ENCODE measurements at places on chromosomes 3 and 15.

GRCh38 chr15:39553947-39554693, 26.8 kb upstream of the THBS1 start:
- DNase-seq, result no peak

- DNase-seq, result no peak
Measured at GRCh38 chr3:117356091-117356705, 646.6 kb downstream of the TUSC7 start.

- DNase-seq, result peak; percentile 77
Measured at GRCh38 chr3:46006238-46007032, 10.8 kb upstream of the FYCO1 start.

GRCh38 chr3:118304557-118304956, 730.1 kb downstream of the IGSF11 start:
- DNase-seq, result no peak

DNA sequence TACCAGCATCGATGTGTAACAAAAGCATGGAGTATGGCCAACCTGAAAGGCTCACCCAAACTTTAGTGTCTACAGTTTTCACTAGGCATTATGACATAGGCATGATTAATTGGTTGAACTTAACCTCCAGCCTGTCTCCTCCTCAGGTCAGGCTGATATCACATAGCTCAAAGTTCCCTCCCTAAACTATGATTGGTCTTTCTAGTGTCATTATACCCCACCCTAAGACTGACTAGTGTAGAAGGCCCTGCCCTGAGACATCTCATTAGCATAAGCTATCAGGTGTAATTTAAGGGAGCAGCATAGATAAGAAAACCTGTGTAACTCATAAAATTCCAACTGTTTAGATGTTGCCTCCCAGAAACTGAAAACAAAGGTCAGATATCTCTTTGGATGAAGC, 195.2 kb downstream of the ALCAM start:
- no peak for DNase-seq

- DNase-seq, result no peak
Measured at GRCh38 chr15:61480863-61481262, 251.8 kb upstream of the RORA start.

DNA sequence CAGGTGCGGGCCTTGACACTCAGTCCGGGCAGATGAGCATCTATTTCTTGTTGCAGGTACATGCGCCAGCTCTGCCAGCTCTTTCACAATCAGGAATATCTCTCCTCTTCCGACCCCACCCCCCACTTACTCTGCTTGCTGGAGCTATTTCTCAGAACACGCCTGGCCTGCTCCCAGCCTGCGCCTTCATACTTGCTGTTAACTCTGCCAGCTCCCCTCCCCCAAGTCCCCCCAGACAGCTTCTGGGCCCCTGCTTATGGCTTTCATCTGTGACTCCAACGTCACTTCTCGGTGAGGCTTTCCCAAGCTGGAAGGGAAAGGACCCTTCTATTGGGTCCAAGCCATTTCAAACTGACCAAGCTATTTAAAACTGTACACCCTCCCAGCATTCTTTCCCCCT, 15.2 kb downstream of the MAGEF1 start:
- no peak for DNase-seq

GRCh38 chr3:126616931-126617330, 38.0 kb downstream of the TXNRD3 start:
- DNase-seq, result peak; percentile 27

DNA sequence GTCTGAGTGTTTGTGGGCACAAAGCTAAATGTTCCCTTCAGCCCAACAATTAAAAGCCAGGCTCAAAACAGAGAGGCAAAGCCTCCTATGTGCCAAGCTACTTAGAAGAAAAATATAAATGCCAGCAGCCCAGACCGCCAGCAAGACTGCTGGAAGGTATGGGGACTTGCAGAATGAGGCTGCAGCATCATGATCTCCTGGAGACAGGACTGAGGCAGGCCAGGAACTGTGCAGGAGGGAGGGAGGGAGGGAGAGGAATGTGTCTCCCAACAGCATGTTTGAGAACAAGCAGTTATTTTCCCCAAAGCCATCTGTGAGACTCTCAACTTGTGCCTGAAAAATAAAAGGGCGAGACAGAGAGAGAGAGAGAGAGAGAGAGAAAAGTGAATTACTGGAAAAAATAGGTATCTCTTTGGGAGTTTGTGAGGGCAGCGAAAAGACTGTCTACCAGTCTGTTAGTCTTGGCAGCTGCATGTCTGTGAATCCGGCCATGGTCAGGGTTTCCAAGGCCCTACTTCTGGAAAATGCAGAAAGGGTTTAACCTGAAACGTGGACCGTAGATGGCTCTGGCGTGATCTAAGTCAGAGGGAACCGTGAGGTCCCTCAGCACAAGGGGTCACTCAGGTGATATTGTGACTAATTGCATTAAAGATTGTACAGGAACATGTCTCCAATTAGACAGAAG, 139.7 kb upstream of the COL8A1 start:
- DNase-seq, result peak; percentile 27

DNA sequence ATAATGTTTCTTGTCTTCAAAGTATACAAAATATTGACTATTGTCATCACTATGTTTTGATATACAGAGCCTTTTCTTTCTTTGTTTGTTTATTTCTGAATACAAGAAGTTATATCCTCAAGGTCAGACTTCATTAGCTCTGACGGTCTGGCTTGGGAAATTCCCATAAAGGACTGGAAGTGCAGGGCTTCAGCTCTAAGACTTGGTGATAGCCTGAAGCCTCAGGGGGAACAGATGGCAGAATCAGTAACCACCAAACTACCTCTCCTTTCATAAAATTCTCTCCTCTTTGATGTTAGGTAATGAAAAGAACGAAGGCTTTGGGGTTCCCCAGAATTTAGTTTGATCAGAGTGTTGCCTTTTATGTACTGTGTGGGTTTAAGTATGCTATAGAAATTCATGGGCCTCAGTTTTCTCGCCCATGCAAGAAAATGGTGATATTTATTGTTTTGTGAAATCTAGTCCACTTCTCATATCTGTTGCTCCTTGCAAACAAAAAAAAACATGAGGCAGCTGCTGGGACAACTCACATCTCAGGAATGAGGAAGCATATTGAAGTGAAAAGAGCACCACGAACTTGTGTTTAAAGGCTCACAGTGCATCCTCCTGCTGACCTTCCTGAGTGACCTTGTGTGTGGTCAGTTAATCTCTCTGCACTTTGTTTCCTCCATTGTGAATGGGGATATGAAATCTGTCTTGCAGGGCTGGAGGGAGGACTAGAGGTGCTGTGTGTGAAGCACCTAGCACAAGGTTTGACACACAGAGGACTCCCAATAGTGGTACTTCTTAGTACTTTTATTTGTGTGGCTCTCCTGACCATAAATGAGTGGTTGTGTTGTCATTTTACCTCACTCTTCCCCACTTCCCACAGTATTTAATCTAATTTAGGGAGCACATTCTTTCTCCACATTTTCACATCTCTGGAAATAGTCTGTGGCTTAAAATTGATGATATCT, 569.8 kb upstream of the IL12A start:
- DNase-seq, result peak; percentile 82

GRCh38 chr15:55031727-55032126, 165.0 kb downstream of the RSL24D1 start:
- no peak for DNase-seq

DNA sequence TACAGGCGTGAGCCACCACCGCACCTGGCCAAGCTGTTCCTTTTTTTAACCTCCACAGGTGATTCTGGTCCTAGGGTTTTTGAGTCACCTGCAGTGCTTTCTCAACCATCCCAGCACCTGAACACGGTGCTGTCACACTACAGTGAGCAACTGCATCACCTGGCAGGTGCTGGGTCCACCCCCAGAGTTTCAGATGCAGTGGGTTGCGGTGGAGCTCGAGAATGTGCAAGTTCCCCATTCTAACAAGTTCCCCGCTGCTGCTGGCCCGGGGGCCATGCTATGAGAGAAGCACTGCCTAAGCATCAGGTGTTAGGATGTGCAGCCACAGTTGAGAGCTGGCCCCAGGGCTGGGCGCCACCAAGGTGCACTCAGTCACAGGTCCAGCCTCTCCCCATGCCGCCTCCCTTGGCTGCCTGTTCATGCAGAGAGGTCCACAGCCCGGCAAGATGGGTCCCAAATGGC, 18.0 kb downstream of the ISG20 start:
- no peak for DNase-seq

DNA sequence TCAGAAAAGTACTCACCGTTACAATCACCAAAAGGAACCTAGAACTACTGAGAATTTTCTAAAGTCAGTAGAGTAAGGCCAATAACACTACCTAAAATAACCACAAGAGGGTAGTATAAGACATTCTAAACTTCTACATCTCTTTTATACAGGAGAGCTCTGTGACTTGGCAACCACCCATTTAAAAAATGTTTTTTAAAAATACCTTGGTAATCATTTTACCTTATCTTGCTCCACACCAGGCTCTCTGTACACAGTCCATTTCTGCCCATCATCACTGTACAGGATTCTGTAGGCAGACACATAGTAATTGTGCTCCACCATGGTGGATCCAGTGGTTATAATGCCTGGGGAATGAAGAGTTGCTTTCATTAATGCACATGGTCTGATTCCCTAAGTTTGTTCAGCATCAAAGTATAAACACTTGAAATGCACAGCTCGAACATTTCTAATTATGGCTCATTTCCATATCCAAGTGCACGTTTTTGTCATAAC, 54.5 kb downstream of the ST3GAL6 start:
- DNase-seq, result peak; percentile 63

DNA sequence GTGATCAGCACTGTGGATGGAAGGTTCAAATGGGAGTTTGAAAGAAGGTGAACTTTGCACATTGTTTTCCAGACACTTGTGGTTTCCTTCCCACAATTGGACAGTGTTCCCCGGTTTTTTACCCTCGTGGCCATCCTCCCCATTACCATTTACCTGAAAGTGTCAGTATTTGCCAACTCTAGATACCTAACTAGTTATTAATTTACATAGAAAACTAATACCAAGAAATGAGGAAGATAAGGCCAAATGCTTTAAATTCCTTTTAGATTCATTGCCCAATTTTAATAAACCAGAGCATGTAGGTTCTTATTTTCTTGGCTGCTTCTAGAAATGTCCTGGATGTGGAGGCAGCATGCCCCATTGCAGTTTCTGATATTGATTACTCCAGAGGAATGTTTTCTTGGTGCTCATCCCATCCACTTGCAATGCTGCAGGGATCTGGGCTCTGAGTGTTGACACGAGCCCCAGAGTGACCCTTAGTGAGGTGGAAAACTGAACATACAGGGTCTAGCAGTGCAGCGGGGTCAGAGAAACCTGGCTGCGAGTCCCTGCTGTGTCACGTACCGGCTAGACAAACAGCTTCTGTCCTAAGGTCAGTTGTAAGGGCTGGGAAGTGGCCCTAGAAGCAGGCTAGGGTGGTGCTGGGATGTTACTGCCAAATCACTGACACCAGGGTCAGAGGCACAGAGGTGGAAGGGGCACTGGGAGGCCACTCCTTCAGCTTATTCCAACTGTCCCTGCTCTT, 23.5 kb downstream of the LSM3 start:
- peak; percentile 10 for DNase-seq

DNA sequence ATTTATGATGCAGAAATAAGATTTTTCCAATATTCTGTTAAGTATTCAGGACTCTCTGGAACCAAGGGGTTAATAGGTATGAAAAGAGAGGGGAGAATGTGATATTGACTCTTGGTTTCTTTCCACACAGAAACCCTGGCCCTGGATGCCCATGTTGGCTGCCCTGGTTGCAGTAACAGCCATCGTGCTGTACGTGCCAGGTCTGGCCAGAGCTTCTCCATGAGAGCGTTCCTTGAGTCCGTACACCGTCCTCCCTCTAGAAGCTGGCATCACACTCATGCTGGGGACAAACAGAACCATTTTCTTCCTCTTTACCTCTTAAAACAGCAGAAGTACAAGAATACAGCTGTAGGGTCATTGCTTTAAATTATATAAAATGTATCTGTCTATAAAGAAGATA, 81.1 kb upstream of the FLNB start:
- no peak for DNase-seq

GRCh38 chr15:90597577-90597976, 67.9 kb downstream of the CRTC3 start:
- DNase-seq, result no peak

GRCh38 chr3:41148478-41148877, 50.8 kb upstream of the CTNNB1 start:
- DNase-seq, result no peak

GRCh38 chr3:102230057-102230456, 204.8 kb upstream of the ZPLD1 start:
- DNase-seq, result no peak

DNA sequence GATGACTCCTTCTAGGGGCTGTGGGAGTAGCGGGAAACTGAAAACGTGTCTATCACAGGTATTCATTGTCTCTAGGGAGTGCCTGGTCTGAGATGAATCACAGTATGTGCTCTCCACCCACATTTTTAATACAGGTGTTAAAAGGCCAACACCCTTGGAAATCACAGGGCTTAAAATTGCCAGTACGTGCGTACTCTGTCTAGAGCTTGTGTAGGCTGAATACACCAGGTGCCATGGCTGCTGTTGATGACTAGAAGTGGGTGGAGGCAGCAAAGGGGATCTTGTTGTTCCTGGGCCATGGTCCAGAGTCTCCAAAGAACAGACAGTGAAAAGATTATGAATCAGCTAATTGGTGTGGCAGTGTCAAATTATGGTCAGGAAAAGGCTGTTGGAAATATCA, 35.1 kb upstream of the P3H2 start:
- DNase-seq, result no peak

GRCh38 chr3:143443851-143444331, 324.3 kb downstream of the CHST2 start:
- DNase-seq, result peak; percentile 94

- DNase-seq, result peak; percentile 67
Measured at GRCh38 chr3:14461748-14462324, 59.4 kb downstream of the SLC6A6 start.

DNA sequence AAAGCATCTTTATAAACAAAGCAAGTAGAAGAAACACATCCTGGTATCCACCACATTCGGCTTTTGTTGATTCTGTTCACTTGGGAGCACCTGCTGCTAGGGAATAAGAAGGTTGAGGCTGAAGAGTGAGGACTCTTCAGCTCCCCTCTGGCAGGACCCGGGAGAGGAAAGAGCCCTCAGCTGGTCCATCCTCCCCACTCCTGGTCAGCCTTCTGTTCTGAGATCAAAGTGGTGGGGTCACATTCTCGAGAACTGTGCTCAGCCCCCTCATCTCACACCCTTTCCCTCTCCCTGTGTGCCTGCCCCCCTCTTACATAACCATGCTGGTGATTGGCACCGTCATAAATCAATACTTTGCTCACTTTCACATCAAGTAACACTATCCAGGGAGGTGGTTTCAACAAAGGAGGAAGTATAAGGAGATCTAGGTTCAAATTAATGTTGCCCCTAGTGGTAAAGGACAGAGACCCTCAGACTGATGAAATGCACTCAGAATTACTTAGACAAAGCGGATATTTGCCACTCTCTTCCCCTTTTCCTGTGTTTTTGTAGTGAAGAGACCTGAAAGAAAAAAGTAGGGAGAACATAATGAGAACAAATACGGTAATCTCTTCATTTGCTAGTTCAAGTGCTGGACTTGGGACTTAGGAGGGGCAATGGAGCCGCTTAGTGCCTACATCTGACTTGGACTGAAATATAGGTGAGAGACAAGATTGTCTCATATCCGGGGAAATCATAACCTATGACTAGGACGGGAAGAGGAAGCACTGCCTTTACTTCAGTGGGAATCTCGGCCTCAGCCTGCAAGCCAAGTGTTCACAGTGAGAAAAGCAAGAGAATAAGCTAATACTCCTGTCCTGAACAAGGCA, at the start of gene NR1I2:
Gene NR1I2 (plus strand): TSS at position 772 of the 869 bp plus-strand sequence.
- no peak for DNase-seq
